HFFc6 (cell line): ENCODE measurements at places on chromosomes 16 and 17. TPM values are rescaled to one million over a fixed set of nuclear protein-coding genes. Genes with fewer than 3 reads are reported as not detected.

DNA sequence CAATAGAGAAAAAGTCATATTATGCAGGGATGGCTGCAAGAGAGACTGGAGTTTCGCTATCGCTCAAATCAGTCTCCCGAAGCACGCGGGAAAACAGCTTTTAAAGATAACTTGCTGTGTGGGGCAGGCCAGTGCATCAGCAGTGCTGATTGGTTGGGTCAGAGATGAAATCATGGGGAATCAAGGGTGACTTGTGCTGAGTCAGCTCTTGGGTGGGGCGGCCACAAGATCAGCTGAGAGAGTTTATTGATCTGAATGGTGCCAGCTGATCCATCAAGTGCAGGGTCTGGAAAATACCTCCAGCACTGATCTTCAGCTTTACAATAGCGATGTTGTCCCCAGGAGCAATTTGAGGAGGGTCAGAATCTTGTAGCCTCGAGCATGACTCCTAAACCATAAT lies 430.5 kb downstream of the RBFOX1 start:
- no peak for DNase-seq

DNA sequence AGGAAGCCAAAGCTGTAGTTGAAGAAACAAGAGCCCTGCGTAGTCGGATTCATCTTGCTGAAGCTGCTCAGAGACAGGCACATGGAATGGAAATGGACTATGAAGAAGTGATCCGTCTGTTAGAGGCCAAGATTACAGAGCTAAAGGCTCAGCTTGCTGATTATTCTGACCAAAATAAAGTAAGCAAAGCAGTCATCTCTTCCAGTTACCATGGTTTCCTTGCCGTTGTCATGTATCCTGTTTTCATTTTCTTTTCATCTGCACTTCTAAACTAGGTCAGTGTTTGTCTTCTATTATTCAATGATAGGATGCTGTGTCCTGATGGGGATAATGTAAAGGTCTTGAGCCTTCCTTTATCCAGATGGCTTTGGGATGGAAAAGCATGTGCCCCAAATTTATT lies 104.3 kb downstream of the STXBP4 start:
- no peak for DNase-seq

- DNase-seq, result no peak
Measured at GRCh38 chr17:9612006-9612405, 33.3 kb upstream of the USP43 start.

- DNase-seq, result no peak
Measured at GRCh38 chr16:75965504-75966374, 239.4 kb upstream of the CPHXL start.

DNA sequence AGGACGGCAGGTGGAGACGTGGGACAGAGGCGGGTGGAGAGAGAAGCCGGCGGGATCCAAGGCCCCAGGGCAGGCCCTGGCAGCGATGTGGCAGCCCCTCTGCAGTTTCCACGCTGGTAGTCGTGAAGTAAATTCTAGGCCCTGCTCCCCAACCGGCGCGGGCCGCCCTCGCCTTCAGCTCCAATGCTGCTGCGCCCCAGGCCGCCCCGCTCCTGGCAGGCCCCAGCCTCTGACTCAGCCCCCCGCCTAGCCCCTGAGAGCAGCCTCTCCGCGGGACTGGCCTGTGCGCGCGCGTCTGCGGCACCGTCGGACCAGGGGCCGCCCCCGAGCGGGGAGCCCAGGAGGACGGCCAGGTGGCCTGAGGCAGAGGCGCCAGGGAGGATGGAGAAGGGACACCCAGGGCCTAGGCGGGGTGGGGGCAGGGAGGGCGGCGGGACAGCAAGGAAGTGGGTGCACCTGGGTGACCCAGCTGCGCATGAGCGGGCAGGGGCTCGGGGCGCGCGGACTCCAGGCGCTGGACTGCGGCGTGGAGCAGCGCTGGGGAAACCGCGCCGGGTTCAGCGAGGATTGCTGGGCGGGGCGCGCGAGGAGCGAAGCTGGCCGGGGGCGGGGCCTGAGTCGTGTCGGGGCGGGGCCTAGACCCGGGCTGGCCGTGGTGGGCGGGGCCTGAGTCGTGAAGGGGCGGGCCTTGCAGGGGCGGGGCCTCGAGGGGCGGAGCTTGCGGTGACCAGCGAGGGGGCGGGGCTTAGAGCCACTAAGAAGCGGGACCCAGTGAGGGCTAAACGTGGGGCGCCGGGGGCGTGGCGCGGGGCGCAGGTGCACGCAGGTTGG lies 29.6 kb downstream of the ZNF778 start:
- DNase-seq, result peak; percentile 62

DNA sequence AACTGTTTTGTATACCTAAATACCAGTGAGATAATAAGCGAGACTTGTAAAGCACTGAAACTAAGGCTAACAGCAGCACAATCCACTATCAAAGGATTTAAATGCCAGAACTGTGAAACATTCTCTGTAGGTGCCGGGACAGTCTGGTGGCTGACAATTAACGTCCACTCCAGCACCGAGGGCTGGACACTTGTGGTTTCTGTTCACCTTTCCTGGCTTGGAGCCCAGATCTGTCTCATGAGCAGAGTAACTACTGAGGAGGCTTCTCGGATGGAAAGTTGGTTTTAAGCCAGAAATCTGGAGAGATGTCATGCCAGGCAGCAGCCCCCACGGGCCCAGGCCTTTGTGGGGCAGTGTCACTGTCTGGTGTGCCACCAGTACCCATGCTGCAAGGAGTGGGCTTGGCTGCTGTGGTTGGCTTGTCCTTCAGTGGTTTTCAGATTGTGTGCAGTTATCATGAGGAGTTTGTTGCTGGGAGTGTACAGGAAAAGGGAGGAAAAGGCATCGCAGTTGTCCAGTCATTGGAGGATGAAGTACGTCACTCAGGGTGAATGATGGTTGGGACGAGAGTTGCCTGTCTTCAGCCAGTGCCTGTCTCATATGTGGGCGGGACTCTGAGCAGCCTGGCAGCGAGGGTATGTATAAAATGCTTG lies 35.5 kb downstream of the UBN1 start:
- peak; percentile 55 for DNase-seq

DNA sequence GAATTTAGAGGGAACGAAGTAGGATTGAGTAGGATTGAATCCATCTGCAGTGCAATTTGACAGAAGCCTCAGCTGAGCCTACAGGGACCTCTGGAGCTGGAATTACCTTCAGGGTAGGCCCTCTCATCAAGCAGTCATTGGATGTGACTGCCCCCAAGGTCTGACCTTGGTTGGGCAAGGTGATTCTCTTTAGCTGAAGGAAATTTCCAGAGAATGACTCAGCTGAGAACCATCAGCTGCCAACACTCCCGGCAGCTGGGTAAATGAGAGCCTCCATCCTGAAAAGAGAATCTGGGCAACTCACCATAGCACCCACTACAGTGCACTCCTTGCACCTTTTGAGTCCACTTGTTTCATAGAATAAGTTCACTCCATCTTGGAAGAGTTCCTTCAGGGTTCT lies 113.5 kb upstream of the MED13 start:
- peak; percentile 18 for DNase-seq

TEKT1 gene
- not detected in 3 replicates for total RNA-seq

TNS4 gene
- total RNA-seq, result not detected in 3 replicates

SNF8 gene
- total RNA-seq, result 142 to 146 TPM (median 144 TPM) in 3 replicates
